ENCODE measurements at places on chromosomes 5 and 9.

DNA sequence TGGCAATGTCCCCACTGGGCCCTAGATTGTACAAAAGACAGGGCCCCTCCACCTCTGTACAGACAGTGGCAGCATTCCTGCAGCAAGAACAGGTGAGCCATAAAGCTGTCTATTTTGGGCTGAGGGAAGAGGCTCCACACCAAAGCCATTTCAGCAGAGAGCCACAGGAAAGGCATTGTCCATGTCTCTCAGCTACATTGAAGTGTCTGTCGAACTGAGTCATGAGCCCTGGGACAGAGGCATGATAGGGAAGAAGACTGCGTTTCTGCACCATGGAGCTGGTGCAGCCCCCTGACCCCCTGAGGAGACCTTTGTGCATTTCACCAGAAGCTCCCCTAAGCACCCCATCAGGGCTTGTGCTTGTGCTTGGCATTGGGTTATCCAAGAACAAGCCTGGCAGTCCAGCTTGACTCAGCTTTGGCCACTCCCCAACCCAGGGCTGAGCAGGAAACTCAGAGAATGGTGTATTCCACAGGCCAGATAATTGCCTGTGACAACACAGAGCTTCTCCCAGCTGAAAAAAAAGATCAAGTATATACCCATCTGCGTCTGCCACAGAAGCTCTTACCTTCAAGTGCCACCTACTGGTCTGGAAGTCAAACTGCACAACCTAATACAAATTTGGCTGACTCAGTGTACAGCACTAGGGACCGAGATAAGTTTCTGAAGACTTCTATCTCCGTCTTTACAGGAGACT lies 5.9 kb upstream of the FRMD3 start:
- no peak for DNase-seq

DNA sequence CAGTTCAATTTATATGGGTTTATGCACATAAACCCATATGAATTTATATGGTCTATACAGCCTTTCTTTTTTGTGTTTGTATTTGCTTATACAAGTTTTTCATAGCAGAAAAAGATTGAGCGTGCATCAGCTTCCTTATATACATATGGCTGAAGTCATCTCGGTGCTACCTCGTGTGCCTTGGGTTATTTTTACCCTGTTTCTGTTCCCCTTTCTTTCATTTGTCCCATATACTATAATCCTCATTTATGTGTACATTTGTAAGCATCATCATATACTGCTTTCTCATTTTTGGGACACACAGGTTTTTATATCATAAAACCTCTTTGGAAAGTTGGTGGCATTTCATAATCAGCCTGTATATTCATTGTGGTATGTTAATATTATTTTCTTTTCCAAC lies 107.8 kb upstream of the ADAMTSL1 start:
- DNase-seq = no peak

DNA sequence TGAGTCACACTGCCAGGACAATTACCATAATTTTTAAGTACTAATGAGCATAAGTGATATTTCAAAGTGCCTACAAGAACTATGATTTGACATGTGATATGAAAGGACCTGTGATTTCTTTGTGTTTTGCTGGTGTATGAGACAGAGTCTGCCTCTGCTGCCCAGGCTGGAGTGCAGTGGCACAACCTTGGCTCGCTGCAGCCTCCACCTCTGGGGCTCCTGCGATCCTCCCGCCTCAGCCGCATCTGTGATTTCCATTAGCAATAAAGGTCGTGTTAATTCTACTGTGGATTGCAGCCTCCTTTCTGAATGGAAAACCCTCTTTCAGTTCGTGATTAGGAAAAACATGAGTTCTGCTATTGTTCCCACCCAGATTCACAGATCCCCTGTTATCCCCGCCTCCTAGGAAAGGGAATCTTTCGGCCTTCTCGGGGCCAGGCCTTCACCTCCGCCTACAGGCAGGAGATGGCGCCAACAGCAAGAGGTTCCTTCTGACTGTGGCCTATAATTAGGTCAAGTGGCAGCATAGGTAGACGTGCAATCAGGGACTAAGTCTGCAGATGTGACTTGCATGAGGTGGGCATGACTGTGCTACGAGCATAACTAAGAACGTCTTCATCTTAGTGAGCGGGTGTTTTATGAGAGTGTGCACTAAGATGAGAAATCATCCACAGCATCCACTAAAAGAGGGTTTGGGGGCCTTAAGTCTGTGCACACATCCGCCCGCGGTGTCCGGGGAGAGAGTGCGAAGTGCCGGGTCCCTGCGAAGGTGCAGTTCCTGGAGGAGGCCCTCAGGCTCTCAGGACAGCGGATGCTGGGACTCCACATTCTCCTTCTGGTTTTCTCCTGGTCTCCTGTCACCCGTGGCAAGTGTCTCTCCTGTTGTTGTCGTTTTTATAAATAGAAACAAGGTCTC lies 23.1 kb downstream of the TRIM7 start:
- DNase-seq = peak; percentile 64

DNA sequence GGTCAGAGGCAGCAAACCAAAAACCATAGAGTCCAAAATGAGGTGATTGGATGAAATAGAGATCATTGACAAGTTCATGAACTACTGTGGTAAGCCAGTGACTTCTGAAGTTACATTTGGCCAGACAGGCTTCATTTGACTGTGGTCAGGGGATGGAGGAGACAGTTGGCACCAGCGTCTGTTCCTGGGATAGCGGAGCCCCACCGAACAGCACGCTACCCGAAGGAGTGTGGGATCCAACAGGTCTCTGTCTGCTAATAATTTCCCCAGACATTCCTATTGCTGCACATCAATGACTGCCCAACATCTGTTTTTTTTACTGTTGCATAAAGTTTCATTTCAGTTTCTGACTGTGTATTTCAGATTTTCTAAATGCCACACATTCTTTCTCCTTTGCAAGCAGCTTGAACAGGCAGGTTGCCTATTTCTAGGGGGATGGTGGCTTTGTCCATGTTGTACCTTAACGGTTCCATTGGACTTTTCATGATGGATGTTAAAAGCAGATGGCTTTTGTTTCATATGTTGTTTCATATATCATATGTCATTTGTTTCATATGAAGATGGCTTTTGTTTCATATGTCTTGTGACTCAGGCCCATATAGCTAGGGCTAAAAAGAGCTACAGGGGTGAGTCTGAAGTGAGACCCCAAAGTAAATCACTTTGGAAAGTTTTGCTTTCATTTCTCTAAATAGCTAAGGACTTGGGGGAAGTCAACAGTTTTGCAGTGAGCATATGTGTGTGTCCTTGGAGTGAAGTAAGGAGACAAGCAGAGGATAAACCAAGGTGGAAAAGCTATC lies 180.8 kb downstream of the GOLPH3 start:
- no peak for DNase-seq

DNA sequence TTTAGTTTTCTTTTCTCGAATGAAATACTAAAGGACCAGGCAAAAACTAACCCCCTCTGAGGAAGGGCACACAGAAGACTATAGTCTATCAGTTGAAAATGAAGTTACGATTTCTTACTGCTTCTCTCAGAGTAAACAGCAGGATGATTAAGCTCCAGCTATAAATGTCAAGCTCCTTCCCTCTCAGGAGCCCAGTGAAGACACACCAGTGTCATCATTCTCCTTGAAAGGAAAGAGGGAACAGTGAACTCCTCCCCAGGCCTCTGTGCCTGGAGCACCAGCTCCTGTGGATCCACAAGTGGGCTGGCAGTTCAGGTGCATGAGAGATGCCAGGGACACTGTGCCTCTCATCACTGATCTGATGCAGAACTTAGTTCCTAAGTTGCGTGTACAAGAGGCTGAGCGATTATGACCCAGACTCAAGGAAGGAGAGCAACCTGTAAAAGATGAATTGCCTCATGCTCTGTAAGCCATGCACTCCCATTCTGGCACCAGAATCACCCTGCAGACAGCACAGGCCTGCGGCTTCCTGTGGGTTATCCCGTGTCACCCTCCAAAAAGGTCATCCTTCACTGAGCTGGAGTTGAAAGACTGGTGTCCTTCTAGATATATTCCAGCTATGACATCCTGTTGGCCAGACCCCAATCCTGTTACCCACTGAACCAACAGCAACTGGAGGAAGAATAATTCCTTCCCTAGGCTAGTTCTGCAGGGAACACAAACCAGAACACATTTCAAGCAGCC lies 394.0 kb downstream of the SEMA5A start:
- DNase-seq = no peak

- DNase-seq = no peak
These were observed 5.0 kb upstream of the PTGER4 start for GRCh38 chr5:40674661-40675235.

DNA sequence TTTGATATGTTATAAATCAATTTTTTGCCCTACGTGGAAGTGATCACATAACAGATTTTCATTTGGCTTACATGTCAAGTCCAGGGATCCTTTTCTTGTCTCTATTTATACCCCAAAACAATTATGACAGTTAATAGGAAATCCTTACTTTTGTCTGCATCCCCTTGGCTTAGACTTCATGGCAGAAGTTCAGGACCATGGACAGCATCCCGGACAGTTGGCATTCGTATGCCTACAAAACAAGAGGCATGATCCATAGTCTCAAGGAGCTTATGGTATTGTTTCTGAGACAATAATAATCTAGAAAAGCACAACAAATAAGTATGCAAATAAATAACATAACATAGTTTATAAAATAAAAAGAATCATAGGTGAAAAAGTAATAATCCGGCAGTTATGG lies 214.3 kb upstream of the GRIA1 start:
- no peak for DNase-seq

DNA sequence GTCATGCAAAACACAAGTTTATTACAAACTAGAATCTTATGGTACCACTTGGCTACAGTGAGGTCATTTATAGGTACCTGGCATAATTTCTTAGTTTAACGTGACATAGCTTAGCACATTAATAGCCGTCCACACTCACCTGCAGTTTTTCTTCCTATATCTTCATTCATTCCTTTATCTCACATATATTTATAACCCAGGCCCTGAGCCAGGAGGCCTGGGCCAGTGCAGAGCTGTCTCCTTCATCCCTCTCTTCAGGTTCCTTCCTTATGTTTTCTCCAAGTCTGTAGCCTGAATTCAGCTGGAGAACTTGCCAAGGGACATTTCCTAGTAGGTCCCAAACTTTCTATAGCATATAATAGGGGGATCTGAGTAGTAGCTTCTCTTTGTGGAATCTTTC lies 367.9 kb upstream of the SGCD start:
- DNase-seq = no peak

- no peak for DNase-seq
These were observed 6.9 kb downstream of the RAB24 start for GRCh38 chr5:177296581-177296980.

GRCh38 chr5:135538261-135538660 lies 2.5 kb upstream of the NEUROG1 start:
- no peak for DNase-seq

- peak; percentile 15 for DNase-seq
These were observed 49.4 kb downstream of the FNIP1 start for GRCh38 chr5:131747180-131748105.

DNA sequence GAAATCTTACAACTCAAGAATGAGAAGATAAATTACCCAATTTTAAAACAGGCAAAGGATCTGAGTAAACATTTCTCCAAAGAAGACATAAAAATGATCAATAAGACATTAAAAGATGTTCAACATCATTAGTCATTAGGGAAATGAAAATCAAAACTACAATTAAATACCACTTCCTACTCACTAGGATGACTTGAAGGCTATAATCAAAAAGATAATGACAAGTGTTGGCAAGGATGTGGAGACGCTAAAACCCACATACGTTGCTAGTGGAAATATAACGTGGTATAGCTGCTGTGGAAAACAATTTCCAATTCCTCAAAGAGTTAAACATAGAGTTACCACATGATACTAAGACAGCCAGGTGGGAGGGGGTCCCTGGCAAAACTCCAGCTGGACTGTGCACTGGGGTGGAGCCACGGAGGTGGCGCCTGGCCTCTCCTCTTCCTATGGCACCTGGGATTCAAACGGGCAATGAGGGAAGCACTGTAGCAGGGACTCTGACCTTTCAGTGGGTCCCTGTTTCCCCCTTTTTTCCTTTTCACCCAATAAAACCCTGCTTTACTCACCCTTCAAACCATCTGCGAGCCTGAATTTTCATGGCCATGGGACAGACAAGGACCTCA lies 5.9 kb downstream of the ARSB start:
- DNase-seq = no peak

DNA sequence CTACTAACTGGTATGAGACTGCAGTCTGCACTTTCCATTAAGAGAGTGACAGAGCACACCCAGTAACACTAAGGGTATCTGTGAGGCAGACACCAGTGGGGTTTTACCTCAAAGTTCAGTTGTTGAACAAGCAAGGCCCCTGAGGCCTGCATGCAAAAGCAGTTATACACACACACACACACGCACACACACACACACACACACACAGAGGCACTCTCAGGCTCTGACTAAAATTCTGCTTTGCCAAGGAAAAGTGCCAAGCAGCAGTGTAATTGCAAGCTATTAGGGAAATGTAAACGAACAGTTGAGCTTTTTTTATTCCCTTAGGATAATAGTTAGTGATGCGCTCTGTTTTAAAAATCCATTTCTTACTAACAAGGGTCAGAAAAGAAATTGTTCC lies 377.1 kb downstream of the SPOCK1 start:
- no peak for DNase-seq

DNA sequence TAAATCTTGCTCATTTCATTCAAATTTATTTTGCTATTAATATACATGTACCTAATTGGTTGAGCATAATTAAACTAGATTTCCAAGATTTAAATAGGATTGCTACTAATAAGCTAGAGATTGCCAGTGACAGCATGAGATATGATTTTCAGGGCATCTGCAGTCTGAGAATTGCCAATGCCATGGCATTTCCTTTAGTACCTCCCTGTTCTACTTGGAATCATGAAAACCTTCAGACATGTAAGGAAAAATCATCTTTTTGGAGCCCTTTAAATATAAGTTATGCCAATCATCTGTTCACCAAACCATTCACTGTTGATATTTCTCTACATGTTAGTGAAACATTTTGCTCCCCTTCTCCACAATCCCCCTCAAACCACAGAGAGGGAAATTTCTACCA lies 691.4 kb downstream of the DNAH5 start:
- no peak for DNase-seq

GRCh38 chr5:14855366-14855765 lies 16.2 kb downstream of the ANKH start:
- no peak for DNase-seq

DNA sequence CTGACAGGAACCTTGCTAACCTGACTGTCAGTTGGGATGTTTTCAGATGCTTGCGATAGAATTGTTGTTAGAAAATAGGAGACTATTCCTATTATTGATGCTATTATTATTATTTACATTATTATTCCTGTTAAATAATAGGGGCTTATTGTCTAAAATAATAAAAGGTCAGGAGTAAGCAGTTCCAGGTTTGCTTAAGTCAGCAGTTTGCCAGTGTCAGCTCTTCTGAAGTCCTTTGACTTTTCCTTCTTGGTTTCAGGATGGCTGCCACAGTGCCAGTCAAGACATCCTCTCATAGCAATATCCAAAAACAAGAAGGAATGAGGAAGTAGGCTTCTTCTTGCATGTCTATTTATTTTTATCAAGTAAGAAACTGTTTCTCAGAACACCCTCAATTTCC lies 141.7 kb upstream of the MARCHF11 start:
- DNase-seq = no peak

GRCh38 chr9:93480728-93481324 lies 27.4 kb upstream of the FAM120AOS start:
- DNase-seq = no peak

- no peak for DNase-seq
These were observed 53.3 kb upstream of the SLIT3 start for GRCh38 chr5:169354263-169354662.

GRCh38 chr5:3006526-3006925 lies 255.0 kb upstream of the IRX2 start:
- DNase-seq = no peak
